ENCODE measurements at places on chromosomes 7 and 10.

- DNase-seq = no peak
These were observed 4.5 kb downstream of the NEUROG3 start for GRCh38 chr10:69568472-69569395.

- DNase-seq = no peak
These were observed 116.9 kb downstream of the SVOPL start for GRCh38 chr7:138584283-138584682.

- DNase-seq = no peak
These were observed 358.8 kb downstream of the BBS9 start for GRCh38 chr7:33487998-33488682.

GRCh38 chr7:151436446-151437158, 3.3 kb downstream of the CRYGN start:
- DNase-seq = no peak

DNA sequence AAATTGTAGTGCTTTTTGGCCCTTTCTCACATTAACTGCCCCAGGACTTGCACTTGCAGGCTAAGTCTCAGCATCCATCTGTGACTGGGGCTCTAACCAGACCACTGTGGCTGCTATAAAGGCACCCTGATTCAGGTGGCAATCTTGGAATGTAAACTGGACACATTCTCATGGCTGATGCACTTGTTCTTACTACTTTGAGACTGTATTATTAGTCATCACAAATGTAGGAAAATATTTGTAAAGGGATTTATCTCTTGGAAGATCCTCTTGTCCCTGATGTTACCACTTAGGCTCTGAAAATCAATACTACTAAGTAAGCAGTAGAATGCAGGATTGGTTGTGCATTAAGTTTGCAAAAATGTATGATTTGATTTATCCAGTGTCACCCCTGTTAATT, 25.0 kb downstream of the PDE1C start:
- DNase-seq = no peak

DNA sequence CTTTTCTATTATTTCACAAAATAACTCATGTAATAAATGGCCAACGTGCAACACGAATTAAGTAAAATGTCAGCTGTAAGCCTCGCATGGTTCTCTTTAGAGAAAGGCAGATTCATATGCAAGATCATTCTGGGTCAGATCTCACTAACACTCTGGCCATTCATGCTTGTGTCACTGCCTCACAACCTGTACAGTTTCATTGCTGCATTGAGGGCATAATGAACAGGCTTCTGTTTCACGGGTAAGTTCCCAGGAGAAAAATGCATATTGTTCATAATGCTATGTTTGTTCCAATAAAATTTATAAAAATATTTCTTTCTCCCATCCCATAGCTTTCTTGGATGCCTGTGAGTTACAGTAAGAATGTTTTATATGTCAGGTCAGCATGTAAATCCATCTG, 734.0 kb upstream of the ANKRD30A start:
- no peak for DNase-seq

DNA sequence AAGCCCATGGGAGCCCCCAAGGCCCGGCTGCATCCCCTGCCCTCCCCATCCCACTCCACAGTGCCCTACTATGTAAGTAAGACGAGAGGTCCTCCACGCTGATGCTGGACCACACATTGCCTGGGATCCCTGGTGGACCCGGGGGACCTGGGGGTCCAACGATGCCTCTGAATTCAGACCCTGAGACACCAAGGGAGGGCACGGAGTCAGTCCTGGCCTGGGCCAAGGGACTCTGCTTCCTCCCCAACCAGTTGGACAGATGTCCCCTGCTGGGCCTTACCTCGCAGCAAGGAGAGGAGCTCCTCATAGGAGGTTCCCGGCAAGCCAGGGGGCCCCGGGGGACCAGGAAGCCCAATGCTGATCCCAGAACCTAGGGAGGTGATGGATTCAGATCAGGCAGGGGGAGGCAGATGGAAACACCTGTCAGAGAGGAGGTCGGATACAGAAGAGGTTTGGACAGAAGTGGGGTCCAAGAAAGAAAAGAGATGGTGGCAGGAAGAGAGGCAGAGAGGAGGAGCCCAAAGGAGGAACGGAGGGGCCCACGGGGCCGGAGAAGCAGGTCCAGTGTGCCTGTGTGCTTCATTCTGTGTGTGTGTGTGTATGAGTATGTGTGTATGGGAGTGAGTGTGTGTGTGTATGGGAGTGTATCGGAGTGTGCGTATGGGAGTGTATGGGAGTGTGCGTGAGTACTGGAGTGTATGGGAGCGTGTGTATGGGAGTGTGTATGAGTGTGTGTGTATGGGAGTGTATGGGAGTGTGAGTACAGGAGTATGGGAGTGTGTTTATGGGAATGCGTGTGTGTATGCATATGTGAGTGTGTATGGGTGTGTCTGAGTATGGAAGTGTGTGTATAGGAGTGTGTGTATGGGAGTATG, 50.2 kb downstream of the COL17A1 start:
- no peak for DNase-seq

DNA sequence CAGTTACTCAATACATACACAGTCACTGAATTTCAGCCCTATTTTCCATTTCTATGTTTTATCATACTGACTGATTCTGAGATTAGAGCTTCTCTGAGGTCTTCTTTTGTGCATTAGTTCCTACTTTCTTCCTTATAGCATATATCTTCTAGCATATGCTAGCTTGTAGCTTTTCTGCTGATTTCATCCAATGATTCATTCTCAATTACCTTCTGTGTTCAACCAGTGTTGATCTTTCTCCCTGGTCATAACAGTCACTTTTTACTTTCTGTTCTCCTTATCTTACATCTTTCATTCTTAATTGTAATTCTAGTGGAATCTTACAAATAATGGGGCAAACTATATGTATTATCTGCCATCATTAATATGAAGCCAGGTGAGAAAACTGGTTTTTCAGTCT, 159.5 kb upstream of the HGF start:
- no peak for DNase-seq

DNA sequence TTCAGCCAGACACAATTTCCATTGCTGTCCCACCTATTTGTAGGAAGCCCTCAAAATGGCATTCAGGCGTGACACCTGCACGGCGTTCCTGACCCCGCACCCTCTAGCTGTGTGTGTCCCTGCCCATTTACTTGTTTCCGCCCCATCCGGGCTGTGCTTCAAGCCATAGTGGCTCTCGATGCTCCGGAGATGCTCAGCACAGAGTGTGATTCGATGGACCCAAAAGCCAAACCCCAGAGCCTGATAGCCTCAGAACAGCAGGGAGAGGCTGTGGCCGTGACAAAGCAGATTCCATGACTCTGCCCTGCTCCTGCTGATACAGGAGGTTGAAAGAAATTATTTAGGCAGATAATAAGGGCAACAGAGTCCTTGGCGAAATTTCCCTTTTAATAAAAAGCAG, 13.4 kb downstream of the BUD31 start:
- DNase-seq = no peak

DNA sequence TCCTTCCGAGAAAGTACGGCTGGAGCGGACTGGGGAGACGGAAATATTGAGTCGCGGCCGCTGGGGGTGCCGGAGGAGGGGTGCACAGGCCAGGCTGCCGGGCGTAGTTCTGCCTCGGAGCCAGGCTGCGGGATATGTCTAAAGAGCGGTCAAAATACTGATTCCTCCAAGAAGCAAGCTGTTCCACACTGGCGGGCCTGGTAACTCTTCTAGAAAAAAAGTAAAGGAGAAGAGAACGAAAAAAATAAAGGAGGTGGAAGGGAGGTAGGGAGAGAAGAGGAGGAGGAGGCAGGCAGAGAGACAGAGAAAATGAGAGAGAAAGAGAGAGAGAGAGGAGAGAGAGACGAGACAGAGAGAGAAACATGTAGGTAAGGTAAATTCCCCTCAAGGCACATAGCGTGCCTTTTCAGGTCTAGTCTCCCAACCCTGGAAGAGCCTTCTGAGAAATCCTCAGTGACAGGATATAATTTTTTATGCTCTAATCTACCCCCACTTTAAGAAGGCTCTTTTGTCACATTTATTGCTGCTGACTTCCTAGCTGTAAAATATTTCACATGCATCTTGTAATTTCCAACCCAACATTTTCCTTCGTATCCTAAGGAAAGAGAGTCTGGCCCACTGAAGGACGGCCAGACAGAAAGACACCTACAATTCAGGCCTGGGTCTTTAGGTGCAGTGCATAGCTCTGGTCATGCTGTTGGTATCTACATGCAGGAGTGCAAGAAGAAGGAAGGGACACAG, 5.7 kb downstream of the DLX5 start:
- DNase-seq = no peak

DNA sequence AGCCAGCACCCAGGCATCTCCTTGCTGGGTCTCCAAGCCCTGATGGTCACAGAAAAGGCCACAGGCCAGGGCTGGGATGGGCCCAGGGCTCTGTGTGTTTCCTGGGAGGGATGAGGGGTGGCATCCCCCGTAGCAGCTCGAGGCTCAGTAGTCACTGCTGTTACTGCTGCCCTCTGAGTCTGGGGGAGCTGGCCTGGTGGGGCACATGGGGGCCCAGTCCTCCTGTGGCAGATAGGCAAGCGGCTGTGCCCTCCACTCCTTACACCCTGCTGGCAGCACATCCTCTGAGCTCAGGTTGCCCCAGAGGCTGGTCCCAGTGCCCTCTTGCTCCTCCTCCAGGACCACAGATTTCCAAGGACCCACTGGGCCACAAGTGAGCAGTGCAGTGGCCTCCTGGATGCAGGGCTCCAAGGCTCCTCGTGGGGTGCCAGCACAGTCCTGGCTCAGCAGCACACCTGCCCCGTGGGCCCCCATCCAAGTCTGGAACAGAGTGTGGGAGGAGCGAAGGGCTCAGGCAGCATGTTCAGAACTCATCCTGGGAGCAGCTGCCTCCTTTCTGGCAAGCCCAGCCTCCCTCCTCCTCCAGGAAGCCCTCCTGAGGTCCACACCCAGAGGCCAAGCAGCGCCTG, 31.5 kb upstream of the TUBB8 start:
- no peak for DNase-seq

DNA sequence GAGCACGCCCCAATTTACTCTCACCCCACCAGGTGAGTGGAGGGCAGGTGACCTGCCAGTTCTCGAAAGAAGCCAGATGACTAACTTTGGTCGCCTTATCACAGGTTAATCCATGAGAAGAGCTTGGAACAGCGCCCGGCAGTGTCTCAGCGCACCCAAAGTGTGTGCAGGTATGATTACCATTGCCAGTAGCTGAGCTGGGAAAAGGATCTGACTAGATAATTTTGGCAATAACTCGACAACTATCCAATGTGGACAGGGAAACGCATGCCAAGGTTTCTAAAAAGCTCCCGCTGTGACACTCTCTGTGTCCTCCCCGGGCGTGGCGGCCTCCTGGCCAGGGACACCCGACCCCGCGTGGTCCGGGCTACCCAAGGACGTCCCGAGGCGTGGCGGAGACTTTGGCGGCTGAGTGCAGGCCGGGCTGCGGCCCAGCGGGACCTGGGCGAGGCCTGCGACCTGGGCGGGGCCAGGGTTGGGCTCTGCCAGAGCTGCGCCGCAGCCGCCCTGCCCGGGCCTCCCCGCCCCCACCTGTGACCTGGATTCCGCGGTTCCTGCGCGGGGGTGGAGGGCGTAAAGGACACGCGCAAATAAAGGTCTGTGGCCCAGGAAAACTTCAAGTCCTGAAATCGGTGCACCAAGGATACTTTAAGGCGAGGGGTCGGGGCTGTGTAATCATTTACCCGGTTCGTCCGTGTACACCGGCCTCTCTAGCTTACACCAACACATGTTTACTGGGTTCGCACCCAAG, 13.7 kb upstream of the WAPL start:
- no peak for DNase-seq

- DNase-seq = no peak
These were observed 136.2 kb upstream of the NRBF2 start for GRCh38 chr10:62996925-62997324.

DNA sequence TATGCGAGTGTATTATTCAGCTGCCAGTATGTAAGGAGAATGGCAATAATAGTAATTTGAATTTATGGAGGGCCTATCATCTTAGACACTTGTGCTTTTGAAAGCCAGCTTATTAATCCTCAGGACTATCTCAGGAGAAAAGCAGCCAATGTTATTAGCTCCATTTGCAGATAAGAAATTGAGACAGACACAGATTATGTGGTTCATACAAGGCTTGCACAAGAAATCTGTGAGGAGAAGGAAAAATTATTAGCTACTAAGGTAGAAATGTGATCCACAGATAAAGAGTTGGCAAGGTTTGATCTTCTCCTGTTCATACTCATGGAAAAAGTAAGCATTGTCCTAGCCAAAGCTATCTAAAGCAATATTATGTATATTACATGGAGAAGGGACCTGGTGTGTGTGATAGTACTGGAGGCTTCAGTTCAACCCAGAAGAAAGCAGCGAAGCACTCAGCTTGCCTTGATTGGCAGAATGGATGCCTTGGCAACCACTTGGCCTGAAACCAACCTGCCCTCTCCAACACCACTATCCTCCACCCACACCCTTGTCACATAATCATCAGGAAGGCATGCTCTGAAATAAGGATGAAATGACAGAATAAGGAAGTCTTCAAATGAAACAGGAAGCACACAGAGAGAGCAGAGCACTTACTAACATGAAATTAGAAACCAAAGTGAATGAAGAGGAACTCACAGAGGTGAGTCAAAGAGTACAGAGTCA, 18.0 kb downstream of the MACC1 start:
- no peak for DNase-seq

GRCh38 chr7:101166648-101166908, 1.2 kb upstream of the VGF start:
- DNase-seq = no peak

- DNase-seq = no peak
These were observed 371.5 kb upstream of the MTPN start for GRCh38 chr7:136348542-136349192.

DNA sequence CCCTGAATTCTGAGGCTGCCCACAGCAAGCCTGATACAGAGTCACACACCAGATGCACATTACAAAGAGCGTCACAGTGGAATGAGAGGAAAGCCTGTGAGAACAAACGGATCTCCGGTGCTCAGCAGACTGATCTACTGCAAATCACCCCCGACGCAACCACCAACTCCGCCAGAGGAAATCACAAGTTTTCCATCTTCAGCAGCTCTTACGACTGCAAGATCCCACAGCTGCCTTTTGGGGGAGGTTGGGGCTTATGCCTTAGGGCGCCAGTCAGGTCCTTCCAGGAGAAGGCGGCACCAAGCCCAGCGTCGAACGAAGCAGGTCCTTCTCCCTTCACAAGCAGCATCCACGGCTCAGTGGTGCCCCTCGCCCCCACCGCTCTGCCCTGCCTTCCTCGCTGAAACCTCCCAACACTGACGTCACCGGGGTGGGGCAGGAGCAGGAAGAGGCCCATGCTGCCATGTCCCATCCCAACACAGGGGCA, 32.5 kb downstream of the PTPRN2 start:
- DNase-seq = no peak

Data from activated T-cell treated with anti-CD3 and anti-CD28 coated beads for 1 hour (primary cell).